GM23338 (cell line): ENCODE measurements at places on chromosomes 6 and 20.

DNA sequence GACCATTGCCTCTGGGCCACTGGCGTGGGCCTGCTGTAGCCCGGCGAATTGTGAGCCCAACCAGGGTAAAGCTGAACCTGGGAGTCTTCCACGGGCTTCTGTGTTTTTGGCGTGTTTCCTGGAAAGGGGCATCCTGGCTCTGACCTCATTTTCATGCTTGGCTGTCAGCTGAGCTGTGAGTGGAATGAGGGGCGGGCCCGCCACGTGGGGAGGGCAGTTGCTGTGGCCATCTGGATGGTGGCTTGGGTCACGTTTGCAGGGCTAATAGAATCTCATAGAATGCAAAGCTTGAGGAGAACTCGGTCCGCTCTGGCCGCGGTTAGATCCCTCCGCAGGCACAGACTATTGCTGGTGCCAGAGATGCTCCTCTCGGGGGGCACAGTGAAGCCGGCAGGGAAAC, 263.0 kb downstream of the SMOC2 start:
- no peak for DNase-seq

GRCh38 chr6:148747145-148747470, 278 bp downstream of the UST start:
- peak; percentile 49 for DNase-seq

DNA sequence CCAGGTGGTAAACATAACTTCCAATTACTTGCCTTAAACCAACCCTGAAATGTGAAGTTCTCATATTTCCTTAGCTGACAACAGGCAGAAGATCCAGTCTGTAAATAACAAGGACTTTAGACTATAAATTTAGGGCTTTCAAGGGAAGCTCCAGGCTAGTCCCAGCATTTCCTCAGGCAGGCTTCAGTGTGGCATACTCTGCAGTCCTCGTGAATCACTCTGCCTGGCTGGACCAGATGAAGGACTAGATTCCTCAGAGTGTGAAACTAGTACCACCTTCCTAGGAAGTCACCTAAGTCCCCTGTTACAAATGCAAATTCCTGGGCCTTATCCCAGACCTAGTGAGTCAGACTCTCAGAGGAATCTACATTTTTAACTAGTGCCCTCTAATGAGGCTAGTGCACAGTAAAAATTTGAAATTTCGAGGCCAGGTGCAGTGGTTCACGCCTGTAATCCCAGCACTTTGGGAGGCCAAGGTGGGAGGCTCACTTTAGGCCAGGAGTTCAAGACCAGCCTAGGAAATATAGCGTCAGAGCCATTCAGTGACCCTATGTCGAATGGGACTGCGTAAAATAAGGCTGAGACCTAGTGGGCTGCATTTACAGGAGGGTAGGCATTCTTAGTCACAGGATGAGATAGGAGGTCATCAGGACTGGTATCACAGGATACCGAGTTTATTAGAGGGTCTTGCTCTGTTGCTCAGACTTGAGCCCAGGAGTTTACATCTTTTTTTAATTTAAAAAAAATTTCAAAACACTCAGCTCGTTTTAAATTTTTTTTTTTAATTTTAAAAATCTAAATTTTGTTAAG, 279.6 kb upstream of the JARID2 start:
- peak; percentile 63 for DNase-seq

DNA sequence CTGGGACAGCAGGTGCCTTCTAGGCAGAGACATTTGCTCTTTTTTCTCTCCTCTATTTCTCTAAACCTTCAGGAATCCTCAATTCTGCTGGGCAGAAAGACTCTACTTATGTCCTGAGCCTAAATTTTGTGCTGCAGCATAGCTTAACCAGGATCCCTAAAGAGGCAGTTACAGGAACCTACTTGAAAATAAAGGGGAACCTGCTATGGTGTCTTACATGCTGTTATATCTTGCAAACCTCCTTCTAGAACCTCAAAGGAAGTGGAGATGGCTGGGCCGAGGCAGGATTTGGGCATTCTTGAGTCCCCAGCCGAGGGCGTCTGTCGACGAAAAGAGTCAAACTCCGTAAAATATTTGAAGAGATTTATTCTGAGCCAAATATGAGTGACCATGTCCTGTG, 17.1 kb upstream of the GMNN start:
- no peak for DNase-seq

GRCh38 chr6:160986851-160987250, 4.7 kb upstream of the MAP3K4 start:
- DNase-seq = no peak

DNA sequence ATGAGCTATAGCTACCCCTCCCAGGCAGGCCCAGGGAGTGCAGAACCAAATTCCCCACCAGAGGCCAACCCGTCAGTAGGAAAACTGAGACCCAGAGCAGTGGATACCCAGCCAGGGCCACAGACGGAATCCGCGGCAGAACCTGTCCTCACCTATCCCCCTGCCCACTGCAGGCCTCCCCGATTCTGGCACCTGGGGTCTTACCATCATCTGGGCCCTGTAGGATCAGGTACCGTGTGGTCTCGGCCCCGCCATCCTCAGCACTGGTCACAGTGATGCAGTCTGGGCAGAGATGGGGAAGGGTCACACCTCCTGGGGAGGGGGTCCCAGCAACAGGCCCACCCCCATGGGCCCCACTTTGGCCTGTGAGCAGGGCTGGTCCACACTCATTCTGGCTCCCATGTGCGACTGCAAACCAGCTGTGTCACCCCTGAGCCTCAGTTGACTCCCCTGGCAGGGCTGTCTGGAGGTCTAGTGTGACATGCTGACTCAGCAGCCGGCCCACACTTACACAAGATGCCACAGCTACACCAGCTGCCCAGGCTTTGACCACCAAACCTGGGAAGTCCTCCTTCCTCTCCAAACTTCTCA, 3.8 kb downstream of the ZNF335 start:
- DNase-seq = no peak
